ENCODE measurements at places on chromosomes 5 and 9.

DNA sequence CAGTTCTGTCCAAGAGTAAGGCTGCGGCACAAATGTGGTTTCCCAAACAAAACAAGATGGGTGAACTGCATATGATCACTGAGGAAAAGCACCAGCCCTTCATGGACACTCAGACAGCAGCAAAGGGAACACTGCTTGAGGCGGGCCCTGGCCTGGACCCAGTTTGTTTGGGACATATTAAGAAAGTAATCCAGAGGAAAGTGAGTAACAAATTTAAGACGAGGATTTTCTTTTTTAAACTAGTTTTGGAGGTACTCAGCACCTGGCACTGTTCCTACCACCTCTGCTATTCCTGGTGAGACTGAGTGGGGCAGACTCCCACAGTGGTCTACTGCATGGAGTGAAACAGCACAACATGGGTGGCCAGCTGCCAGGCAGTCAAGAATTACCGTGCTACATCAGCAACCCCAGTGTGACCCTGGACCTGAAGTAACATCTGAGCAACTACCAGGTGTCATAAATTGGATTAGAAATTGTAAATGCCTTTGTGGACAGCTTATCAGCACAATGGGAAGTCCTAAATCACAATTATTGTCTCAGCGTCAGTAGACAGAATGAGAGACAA, 28.5 kb downstream of the P4HA2 start:
- DNase-seq: no peak

DNA sequence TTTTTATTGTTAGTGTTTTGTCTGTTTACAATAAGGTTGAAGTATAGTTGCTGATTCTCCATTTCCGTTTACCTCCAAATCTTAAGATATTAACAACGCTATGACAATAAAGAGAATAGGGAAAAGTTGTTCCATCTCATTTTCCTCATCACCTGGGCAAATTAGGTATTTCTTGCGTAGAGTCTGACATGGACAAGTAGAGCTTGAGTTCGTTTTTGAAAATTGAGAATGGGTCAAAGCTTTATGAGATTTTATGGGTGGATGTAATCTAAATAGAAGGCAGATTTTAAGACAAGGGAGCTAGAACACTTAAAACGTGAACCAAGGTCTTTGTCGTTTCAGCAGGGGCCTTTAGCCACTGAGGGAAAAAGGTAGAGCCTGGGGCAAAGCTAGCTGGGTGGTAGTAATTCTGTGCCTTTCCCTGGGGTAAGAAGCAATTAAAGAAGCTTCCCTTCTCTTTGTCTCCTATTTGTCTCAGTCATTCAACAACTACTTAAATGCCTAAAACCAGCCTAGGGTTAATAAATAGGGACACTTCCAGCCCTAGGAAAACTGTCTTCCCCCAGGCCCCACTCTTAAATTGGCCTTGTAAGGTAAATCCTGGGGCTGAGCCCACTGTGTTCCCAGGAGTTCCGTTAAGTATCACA, 551 bp upstream of the CAAP1 start:
- no peak for DNase-seq

DNA sequence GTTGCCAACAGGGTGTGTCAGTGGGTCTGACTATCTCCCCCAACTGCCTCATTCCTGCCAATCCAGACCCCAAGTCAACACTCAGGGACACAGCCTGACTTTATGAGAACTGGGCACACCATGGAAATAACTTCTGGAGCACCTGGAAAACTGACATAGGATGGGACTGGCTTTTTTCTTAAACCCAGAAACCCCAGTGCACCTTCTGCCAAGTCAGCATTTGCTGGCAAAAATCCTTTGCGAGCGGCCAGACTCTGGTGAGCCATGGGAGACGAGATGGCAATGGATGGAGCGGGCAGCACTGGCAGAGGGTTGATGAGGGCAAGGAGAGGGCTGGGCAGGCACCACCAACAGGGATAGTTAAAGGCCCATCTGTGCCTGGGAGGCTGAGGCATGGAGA, 114.4 kb upstream of the OSMR start:
- no peak for DNase-seq

DNA sequence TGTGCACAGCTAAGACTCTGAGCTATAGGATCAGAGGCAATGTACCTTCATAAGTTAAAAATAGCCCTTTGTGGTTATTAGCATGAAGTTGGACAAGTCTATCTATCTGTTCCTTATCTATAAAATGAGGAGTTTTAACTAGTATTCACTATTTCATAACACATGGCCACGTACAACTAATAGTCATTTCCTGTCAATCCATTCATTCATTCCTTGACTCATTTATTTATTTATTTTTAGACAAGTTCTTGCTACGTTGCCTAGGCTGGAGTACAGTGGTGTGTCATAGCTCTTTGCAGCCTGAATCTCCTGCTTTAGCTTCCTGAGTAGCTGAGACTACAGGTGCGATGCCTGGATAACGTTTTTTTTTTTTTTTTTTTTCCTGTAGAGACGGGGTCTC, 92.1 kb downstream of the NR3C1 start:
- DNase-seq: no peak

GRCh38 chr9:114908805-114909448, 21.5 kb downstream of the TNFSF8 start:
- DNase-seq: no peak

GRCh38 chr5:78543916-78544315, 104.7 kb downstream of the LHFPL2 start:
- no peak for DNase-seq

GRCh38 chr5:172402531-172403188, 51.7 kb downstream of the SH3PXD2B start:
- DNase-seq: no peak

DNA sequence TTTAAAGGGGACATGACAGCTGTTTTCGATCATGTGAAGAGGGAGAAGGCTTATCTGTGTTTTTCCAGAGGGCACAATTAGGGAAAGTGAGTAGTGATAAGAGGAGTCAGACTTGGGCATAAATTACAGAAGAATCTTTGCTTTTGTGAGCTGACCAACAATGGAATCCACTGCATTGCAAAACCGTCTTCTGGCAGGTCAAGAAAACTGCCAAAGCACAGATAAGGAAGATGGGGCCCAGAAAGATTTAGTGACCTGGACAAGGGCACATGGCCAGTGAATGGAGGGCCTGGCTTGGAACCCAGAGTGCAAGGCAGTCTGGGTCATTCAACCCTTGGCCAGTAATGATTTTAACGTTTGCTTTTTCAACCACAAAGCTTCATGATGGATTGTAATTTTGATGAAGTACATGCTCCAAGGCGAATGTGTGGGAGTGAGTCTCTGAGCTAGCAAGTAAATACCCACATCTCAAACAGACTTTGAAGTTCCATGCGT, 153.2 kb upstream of the MAST4 start:
- no peak for DNase-seq

- DNase-seq: no peak
Observed at GRCh38 chr9:120857481-120857880, 14.8 kb upstream of the PSMD5 start.

GRCh38 chr5:100574716-100575115, 39.5 kb downstream of the FAM174A start:
- DNase-seq: no peak

GRCh38 chr9:99431103-99431502, 209.0 kb downstream of the SEC61B start:
- DNase-seq: no peak

DNA sequence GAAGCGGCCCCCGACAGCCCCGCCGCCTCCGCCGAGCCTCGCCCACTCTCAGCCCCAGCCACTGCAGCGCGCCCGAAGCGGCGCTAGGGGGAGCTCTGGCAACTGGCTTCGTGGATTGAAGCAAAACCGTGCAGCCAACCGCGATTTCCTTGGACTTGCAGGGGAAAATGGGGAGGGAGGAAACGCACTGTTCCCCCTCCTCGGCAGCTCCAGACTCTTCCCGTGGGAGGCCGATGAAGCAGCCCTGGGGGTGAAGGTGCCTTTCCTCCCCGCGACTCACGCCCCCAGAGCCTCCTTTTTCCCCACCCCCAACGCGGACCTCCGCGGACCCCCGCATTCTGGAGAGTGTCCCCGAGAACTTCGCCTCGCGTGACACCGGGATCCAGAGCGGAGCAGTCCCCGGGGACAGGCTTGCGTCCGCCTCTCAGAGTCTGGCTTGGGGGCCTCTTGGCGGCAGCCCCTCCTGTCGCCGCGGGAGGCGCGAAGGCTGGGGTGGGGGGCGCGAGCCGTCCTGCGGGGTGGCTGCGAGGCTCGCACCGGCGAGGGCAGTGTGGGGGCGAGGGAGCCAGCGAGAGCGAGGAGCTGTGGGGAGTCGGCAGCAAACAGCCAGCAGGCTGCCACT, 3.8 kb downstream of the IER5L start:
- peak; percentile 94 for DNase-seq

GRCh38 chr5:72188166-72188565, 80.9 kb downstream of the MAP1B start:
- DNase-seq: no peak

- DNase-seq: no peak
Observed at GRCh38 chr9:70053864-70054263, 10.2 kb downstream of the MAMDC2 start.

GRCh38 chr5:150376799-150377771, 19.6 kb downstream of the TCOF1 start:
- no peak for DNase-seq

GRCh38 chr9:120917929-120918762, 8.4 kb downstream of the TRAF1 start:
- no peak for DNase-seq

- DNase-seq: no peak
Observed at GRCh38 chr5:138884094-138884493, 9.0 kb upstream of the LRRTM2 start.

GRCh38 chr5:65919773-65920172, 6.6 kb upstream of the ERBIN start:
- no peak for DNase-seq

GRCh38 chr5:50751064-50751657, 84.7 kb downstream of the PARP8 start:
- peak; percentile 39 for DNase-seq

- DNase-seq: no peak
Observed at GRCh38 chr9:7045361-7045760, 287.6 kb downstream of the KDM4C start.

DNA sequence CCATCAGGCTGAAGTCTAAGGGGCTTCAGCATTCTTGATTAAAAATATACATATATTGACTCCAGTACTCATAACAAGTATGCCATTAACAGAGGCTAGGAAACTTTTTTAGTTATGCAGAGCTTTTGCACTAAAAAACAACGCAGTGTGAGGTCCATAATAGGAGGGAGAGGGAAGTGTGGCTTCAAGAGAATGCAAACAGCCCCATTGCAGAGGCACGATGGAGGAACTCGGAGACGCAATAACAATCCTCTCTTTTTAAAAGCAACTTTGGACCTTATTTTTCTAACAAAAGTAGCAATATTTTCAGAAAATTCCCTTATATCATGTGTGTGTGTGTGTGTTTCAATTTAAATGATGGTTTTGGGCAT, 150.0 kb upstream of the PTCH1 start:
- DNase-seq: peak; percentile 41

DNA sequence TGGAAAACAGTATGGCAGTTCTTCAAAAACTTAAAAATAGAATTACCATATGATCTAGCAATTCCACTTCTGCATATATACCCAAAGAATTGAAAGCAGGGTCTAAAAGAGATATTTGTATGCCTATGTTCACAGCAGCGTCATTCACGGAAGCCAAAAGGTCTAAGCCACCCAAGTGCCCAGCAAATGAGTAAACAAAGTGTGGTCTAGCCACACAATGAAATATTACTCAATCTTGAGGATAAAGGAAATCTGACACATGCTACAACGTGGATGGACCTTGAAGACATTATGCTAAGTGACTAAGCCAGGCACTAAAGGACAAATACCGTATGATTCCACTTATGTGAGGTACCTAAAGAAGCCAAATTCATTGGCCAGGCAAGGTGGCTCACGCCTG, 11.1 kb upstream of the MED27 start:
- DNase-seq: no peak

DNA sequence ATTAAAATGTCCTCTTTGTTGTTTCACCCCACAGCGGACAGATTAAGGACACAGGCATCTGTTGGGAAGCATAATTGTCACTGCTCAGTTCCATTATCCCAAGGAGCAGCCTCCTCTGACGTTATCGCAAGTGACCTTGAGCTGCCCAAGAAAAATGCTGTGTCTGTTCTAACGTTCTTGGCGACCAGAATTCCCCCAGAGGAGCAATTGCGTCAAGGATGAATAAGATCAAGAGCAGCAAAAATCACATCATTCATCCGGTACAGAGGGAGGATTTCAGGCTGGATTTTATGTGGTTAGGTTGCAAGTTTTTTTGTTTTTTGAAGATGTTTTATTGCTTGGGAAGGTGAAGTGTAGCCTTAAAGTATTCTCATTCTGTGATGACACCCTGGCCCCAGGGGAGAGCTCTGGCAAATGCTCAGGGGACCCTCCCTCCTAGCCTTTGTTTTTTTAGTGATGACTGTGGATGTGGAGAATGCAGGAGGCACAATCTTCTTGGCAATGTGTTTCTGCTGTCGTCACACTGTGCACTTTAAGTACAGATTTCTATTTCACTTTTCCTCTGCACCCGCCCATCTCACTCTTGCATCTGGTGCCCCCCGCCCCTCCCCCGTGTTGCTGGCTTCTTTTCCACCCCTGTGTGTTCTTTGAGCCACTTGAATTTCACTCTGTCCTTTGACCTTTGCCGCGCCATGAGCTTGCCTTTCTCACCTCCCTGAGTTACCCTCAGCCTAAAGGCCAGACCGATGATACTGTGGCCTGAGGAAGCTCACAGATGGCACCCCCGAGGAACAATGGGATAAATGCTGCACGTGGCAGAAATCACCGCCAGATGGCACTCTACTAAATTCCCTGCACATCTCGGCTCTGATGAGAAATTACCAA, 308.5 kb downstream of the RAB3C start:
- peak; percentile 77 for DNase-seq

GRCh38 chr5:15575666-15576065, 75.7 kb downstream of the FBXL7 start:
- DNase-seq: no peak

DNA sequence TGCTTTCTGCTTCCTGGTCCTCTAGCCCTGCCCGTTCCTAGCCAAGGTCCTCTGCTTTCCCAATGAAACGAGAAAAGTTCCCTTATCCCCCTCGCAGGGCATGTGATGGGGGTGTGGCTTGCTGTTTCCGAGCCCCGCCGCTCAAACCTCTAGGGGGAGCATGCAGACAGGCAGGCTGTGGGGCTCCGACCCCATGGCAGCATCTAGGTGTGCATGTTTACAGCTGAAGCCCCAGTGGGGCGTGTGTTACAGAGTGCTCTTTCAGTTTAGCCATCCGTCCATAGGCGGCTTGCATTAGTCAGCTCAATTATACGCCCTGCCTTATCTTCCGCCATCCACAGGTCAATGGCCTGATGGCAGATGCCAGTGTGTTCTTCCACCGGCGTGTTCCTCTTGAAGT, 48.3 kb upstream of the SPATA31E1 start:
- DNase-seq: peak; percentile 56

DNA sequence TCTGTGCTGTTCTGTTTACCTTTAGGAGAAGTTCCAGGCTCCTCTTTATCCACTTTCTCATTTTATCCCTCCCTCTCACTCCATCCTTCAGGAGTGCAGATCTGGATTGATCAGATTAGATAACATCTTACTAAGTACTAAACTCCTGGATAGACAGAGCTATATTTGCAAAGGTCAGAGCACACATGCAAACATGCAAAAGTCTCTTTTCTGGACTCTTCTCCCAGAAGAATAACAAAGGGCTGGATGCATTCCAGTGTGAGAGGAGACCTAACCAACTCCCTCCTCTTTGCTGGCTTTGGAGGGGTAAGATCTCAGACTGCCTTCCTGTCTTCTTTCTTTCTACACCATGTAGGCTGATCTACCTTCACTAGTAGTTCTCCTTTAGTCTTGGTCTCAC, 21.4 kb downstream of the GARNL3 start:
- DNase-seq: no peak
